Tracheal epithelial cell (primary cell): ENCODE measurements at places on chromosomes 7 and 10. TPM values are rescaled to one million over a fixed set of nuclear protein-coding genes. Genes with fewer than 3 reads are reported as not detected.

The HGF gene
- total RNA-seq = under 0.01 TPM in 1 of 2 replicates, not detected in the other

The UNCX gene
- not detected in 2 replicates for total RNA-seq

The HPSE2 gene
- total RNA-seq = not detected in 2 replicates

The IDI2 gene
- total RNA-seq = not detected in 2 replicates

The MRC1 gene
- total RNA-seq = 0.21 and 0.24 TPM in 2 replicates

The GIMAP4 gene
- total RNA-seq = 0.21 and 2.2 TPM in 2 replicates

The MOGAT3 gene
- not detected in 2 replicates for total RNA-seq

The EZH2 gene
- 3.6 and 5.1 TPM in 2 replicates for total RNA-seq

The ICA1 gene
- 6.5 and 6.6 TPM in 2 replicates for total RNA-seq

The GJC3 gene
- 0.24 and 0.64 TPM in 2 replicates for total RNA-seq

The TRA2A gene
- 8.3 and 12.0 TPM in 2 replicates for total RNA-seq

The LAMTOR4 gene
- total RNA-seq = 55.4 and 59.5 TPM in 2 replicates

The PLEKHS1 gene
- under 0.01 TPM in 2 replicates for total RNA-seq

The TLL2 gene
- total RNA-seq = 0.85 and 5.3 TPM in 2 replicates

The SFTPA1 gene
- not detected in 2 replicates for total RNA-seq

The MYOF gene
- total RNA-seq = 167 and 198 TPM in 2 replicates

The CPXM2 gene
- total RNA-seq = 0.21 and 0.48 TPM in 2 replicates

The NUPR2 gene
- total RNA-seq = not detected in 2 replicates

The AKR1C1 gene
- total RNA-seq = 152 and 278 TPM in 2 replicates

The ELFN1 gene
- not detected in 2 replicates for total RNA-seq

The PHTF2 gene
- 8.5 and 9.9 TPM in 2 replicates for total RNA-seq

The NEUROG3 gene
- not detected in 2 replicates for total RNA-seq

The SCART1 gene
- 0.43 and 1.4 TPM in 2 replicates for total RNA-seq

The STRIP2 gene
- 12.3 and 12.4 TPM in 2 replicates for total RNA-seq

The UTF1 gene
- not detected in 2 replicates for total RNA-seq

The ADGRA1 gene
- not detected in 2 replicates for total RNA-seq

The CTAGE6 gene
- total RNA-seq = under 0.01 TPM in 1 of 2 replicates, not detected in the other

The HOXA11 gene
- total RNA-seq = 0.72 TPM in 1 of 2 replicates, not detected in the other

The MGMT gene
- total RNA-seq = 28.8 and 37.8 TPM in 2 replicates
